OCI-LY7 (cell line): ENCODE measurements at places on chromosomes 4 and X. TPM values are rescaled to one million over a fixed set of nuclear protein-coding genes. Genes with fewer than 3 reads are reported as not detected.

The HTN1 gene
- total RNA-seq = not detected in 2 replicates

The SMR3B gene
- not detected in 2 replicates for total RNA-seq

The IL1RAPL1 gene
- total RNA-seq = not detected in 2 replicates

The TMPRSS11A gene
- not detected in 2 replicates for total RNA-seq

The TMEM35A gene
- total RNA-seq = not detected in 2 replicates

The ALAS2 gene
- total RNA-seq = not detected in 2 replicates

The PFKFB1 gene
- 0.72 and 1.0 TPM in 2 replicates for total RNA-seq

The ATP1B4 gene
- not detected in 2 replicates for total RNA-seq
